ENCODE measurements at places on chromosomes 3 and 15. TPM values are rescaled to one million over a fixed set of nuclear protein-coding genes. Genes with fewer than 3 reads are reported as not detected.

Gene CLDN11
- 3.9 TPM for total RNA-seq

Gene KBTBD13
- not detected for total RNA-seq

DNA sequence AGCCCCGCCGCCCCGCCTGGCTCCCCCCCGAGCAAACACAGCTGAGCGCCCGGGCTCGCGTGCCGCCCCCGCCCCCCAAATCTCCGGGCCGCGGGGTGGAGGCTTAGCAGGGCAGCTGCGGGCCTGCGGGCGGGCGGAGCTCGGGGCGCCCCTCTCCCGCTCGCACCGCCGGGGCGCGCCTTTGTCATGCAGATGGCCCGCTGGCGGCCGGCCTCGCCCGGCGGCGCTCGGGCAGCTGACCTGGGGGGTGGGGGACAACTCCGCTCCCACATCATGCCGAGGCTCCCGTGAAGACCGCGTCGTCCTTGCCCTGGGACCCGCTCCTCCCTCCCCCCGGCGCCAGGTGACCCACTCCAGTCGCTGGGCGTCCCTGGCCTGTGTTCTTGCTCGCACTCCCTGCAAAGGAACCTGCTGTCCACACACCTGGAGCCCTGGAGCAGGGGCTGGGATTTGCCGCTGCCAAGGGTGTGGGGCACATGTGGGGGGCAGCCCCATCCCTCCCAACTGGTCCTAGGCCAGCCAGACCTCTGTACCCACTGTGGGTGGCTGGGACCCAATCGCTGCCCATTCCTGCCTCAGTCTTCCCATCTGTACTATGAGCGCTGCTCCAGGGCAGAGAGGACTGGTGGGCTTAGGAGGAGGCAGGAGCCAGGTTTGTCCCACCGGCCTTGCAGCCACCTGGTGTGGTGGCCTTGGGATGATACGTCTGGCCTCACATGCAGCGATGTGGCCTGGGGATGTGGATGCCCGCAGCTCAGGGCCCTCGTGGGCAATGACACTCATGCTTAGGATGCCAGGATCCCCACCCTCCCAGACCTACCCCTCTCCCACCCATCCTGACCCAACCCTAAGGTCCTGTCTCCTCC, 33.5 kb downstream of the DNAJB8 start:
- DNase-seq = no peak

DNA sequence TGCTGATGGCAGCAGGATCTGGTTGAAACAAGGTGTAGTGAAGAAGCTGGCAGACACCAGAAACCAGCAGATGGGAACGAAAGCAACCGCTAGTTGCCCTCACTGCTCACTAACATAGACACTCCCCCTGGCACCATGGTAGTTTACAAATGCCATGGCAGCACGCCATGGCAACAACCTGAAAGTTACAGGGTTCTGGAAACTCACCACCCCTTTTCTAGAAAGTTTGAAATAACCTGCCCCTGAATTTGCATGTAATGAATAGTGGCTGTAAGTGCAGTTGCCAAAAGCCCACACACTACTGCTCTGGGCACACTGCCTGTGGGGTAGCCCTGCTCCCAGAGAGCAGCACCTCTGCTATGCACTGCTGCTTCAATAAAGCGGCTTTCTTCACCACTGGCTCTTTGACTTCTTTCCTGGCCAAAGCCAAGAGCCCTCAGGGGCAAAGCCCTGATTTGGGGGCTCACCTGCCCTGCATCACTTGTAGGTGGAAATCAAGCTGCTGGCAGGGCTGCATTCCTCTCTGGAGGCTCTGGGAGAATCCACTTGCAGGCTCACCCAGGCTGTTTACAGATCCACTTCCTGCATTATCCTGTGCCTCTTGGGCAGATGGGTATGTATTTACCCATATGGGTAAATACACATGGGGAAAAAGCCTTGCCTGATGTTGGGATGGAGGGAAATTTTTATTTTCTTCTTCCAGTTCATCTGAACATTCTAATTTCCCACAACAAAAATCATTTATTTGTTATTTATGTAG, 2.0 kb upstream of the GP9 start:
- DNase-seq = peak; percentile 70

- DNase-seq = no peak
Measured at GRCh38 chr15:65939901-65940617, 70.8 kb downstream of the RAB11A start.
